Stimulated activated CD8-positive, alpha-beta memory T cell treated with anti-CD3 and anti-CD28 coated beads, Interleukin-15, amount 100 ng/mL, for 48 hours (primary cell): ENCODE measurements at places on chromosomes 2 and 18.

DNA sequence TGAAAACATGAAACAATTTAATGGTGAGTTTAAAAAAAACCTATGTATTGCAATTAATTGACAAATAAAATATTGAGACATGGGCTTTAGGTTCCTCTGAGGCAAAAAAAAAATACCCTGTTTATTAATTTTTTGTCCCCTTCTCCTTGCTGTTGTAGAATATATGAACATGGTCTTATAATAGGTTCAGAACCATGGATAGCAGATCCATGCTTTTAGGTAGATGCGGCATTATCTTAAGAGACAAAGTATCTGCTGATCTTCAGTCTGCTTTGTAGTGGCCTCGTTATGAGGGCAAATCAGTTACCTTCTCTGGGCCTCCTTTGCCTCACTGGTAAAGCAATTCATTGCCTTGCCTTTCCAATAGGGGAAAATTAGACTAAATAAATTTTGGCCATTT is 850.7 kb downstream of the NRXN1 start:
- no peak for DNase-seq

- DNase-seq: no peak
These were observed 35.7 kb downstream of the KDM3A start for GRCh38 chr2:86476918-86477317.

GRCh38 chr2:232322560-232323327 is 55.8 kb upstream of the ALPP start:
- DNase-seq: no peak

DNA sequence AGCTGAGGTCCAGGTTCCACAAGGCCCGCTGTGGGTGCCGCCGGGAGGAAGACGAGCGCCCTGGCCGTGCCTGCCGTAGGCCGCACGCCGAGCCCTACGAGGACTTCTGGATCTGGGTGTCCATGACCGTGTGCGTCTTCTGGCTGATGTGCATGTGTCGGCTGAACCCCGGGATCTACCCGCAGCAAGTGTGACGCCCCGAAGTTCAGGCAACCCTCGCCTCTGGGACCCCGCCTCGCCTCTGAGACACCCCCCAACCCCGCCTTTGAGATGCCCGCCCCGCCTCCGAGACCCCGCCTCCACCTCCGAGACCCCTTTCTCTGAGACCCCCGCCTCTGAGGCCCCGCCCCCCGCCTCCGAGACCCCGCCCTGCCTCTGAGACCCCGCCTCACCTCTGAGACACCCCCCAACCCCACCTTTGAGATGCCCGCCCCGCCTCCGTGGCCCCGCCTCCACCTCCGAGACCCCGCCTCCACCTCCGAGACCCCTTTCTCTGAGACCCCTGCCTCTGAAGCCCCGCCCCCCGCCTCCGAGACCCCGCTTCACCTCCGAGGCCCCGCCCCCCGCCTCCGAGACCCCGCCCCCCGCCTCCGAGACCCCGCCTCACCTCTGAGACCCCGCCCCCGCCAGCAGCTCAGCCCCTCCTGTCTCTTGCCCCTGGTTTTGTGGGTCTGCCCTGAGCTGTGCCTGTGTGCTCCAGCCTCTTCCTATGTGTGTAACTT is 3.7 kb downstream of the RTP5 start:
- no peak for DNase-seq

DNA sequence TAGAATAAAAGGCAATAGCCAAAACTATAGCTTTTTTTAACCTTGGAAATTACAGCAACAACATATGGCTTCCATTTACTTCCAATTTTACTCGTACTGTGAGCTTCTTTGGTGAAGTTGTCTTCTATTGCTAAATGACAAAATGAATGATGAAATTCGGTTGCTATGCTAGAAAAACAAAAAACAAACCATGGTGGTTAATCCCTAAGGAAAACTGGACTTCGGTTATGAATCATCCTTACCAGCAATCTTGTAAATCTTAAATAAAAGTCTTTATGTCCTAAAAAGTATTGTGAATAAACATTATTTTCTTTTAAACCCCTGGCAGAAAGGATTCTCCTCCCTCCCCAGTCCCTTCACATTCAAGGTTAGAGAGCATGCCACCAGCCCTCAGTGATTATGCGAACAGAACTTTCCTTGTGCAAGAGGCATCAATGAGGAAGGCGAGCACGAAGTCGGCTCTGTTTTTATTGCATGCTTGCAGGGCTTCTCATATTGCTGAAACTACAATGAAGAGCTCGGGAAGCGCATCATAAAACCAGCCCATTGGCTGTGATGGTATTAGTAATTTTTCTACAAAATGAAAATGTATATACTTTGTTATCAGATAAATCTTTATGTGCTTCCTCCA is 62.9 kb downstream of the ZNF521 start:
- no peak for DNase-seq

- peak; percentile 30 for DNase-seq
These were observed 1.4 kb downstream of the PHLPP1 start for GRCh38 chr18:62716619-62717168.

DNA sequence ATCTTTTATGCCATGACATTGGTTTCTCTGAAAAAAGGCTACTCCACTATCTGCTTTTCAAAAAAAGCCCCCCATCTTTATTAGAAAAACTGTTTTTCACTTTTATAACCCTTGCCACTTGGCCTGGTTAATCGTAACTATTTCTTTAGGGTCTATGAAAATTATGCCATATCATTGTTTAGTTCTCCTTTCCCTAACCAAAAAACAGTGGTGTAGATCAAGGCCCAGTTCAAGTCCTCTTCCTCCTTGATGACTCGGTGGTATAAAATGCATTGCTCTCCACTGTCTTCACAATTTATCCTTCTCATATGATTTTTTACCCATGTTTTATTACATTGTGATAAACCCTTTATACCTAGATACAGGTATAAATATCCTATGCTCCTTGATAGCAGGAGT is 205.5 kb downstream of the ZNF521 start:
- DNase-seq: no peak

DNA sequence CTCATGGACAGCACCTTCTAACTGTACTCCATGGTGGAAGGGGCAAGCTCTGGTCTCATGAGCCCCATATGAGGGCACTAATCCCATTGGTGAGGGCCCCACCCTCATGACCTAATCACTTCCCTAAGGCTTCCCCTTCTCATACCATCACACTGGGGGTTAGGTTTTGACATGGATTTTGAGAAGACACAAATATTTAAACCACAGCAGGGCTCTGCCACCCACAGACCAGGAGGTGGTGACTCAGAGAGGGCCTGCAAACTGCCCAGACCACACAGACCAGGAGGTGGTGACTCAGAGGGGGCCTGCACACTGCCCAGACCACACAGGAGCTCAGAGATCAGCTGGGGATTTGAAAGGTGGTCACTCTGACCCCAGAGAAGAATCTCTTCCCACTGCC is 222.0 kb downstream of the KLHL29 start:
- no peak for DNase-seq

DNA sequence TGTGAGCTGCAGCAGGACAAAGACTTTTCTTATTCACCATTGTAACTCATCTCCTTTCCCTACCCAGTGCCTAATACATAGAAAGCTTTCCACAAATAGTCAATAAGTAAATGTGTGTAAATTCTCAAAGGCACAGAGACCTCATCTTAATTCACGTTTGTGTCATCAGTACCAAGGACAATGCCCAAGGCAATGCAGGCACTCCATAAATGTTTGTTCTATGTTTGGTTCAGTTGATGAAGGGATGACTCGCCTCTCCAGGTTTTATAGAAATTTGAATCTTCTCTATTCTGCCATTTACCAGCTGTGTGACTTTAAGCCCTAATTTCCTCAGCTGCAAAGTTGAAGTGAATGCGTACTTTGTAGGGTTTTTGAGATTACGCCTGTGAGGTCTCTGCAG is 2.1 kb upstream of the MOGAT1 start:
- no peak for DNase-seq

GRCh38 chr2:68943581-68944568 is 8.8 kb downstream of the GKN2 start:
- DNase-seq: no peak

- DNase-seq: no peak
These were observed 110.6 kb downstream of the NRP2 start for GRCh38 chr2:205792908-205793307.

- DNase-seq: no peak
These were observed 259.0 kb downstream of the AFF3 start for GRCh38 chr2:99883358-99883757.

DNA sequence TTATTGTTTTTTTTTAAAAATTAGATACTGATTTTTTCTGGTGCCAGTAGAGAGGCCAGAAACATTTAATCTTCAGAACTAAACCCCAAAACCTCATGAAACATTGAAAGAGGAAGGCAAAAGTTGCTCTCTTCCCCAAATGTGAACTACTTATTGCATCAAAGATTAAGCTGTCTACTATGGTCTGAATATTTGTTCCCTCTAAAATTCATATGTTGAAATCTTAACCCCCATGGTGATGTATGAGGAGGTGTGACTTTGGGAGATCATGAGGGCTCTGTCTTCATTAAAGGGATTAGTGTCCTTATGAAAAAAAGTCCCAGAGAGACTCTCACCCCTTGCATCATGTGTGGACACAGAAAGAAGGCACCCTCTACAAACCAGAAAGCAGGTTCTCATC is 28.2 kb upstream of the SLC8A1 start:
- DNase-seq: no peak

GRCh38 chr18:75053028-75053629 is 155.8 kb downstream of the PTGR3 start:
- no peak for DNase-seq

- no peak for DNase-seq
These were observed 1095.7 kb downstream of the TSN start for GRCh38 chr2:122851161-122851560.

- no peak for DNase-seq
These were observed 185.8 kb upstream of the HS6ST1 start for GRCh38 chr2:128504246-128505149.

DNA sequence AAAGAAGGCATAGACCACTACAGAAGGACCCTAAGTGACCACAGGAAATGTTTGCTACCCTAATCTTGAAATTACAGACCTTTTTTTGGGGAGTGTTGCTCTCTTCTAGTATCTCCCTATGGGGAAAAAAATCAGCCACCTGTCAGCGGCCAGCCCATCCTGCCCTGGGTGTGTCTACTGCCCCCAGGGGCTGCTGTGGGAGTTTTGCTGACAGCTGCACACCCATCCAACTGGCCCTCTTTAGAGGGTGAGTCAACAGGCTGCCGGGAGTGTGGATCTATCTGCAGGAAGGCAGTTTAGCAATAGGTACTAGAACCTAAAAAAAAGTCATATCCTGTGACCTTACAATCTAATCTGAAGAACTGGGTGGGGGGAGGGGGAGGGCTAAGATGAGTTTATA is 796 bp upstream of the DYSF start:
- peak; percentile 16 for DNase-seq

- DNase-seq: no peak
These were observed 46.3 kb downstream of the LTBP1 start for GRCh38 chr2:32993005-32993539.

DNA sequence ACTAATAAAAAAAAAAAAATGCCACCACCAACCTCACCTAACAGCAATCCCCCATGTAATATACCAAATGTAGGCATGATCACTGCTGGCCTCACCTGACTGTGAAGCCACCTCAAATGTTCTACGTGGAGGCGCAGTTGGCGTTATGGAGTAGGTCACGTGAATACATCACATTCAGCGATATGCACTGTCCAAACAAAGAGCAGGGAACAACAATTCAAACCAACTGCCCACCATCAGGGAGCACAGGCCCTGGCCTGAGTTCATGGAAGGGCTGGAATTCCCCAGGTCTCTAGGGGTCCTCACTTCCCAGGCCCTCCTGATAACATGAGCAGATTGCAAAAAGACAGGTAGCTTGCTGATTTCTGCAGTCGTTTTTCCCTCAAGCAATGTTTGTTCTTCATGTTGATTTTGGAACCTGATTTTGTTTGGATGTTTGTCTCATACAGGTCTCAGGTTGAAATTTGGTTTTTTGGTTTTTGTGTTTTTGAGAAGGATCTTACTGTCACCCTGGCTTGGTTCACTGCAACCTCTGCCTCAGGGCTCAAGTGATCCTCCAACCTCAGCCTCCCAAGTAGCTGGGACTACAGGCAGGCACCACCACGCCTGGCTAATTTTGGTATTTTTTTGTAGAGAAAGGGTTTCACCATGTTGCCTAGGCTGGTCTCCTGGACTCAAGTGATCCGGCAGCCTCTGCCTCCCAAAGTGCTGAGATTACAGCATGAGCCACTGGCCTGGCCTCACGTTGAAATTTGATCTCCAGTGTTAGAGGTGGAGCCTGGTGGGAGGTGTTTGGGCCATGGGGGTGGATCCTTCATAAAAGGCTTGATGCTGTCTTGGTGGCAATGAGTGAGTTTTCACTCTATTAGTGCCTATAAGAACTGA is 15.5 kb downstream of the TBC1D8 start:
- DNase-seq: no peak

GRCh38 chr2:176118601-176119339 is 2.2 kb downstream of the HOXD10 start:
- no peak for DNase-seq

DNA sequence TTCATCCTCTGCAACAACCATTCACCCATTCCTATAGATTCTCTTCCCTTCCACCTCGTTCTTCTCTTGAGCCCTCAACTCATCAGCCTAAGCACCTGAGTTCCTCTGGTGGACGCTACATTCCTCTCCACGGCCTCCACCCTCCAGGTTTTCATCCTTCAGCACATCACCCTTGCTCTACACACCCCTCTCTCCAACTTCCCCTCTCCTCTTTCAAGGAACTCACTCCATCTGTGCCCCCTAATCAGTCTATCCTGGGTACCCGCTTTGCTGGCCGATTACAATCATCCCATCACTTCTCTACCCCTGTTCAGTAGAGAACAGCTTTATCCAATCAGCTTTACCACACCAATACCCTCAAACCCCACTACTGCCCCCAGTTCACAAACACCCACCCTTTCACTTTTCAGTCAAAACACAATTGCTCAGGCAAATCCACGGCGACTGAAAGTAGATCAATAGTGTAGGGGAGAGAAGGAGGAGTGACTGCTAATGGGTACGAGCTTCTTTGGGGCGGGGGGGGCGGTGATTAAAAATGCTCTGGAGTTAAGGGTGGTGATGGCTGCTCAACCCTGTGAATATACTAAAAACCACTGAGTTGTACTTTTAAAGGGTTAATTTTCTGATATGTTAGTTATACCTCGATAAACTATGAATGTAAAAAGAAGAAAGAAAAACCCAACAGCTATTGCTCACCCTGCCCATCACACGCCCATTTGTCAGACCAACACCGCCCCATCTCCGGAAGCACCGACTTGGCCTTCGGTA is 857 bp downstream of the DYM start:
- DNase-seq: peak; percentile 10

DNA sequence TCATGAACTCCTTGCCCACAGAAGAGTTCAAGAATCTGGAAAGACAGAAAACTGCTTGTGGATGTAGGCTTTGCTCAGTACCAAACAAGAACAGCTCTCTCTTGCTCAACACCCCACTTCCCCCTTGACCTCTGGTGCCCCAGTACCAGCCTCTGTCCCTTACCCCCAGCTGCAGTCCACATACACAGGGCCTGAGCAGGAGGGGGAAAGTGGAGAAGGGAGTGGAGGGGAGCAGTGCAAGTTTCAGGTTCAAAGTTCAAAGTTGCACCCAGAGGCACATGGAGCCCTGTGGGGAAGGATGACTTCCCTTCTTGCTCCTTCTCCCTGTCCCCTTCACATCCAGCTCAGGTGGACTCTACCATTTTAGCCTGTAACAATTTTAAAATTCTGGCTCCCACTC is 61.1 kb upstream of the LPIN2 start:
- DNase-seq: no peak
